ENCODE measurements at places on chromosomes 4 and X.

DNA sequence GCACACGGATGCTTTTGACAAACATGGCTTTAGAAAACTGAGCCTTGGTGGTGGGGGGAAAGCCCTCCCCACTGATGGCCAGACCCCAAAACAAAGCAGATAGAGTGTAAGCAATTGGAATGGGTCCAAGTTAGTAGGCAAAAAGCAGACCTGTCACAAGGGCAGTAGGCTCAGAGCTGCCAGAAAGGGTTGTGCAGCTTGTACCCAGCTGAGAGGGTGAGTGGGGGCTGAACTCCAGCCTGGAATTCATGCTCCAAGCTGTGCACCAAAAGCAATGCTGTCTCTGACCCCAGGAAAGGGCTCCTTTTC lies 101.1 kb upstream of the TEX13D start:
- DNase-seq: no peak

DNA sequence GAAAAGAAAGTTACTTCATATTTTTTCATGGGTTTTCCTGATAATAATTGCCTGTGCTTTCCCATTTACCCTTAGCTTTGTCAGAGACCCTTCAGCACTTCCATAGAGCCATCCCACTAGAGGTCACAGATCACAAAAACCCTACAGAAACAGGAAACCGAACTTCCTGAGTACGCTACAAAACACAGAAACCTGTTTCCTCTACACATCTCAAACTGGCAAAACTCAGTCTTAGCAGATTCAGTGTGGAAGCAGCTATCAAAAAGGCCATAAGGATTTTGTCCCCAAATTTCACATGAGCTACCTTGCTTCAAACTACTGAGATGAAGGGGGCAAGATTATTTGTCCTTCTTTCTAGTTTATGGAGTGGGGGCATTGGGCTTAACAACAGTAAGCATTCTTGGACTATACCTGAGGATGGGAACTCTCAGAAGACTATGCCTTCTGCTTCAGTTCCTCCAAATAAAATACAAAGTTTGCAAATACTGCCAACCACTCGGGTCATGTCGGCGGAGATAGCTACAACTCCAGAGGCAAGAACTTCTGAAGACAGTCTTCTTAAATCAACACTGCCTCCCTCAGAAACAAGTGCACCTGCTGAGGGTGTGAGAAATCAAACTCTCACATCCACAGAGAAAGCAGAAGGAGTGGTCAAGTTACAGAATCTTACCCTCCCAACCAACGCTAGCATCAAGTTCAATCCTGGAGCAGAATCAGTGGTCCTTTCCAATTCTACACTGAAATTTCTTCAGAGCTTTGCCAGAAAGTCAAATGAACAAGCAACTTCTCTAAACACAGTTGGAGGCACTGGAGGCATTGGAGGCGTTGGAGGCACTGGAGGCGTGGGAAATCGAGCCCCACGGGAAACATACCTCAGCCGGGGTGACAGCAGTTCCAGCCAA lies at the start of gene MMRN1:
MMRN1 (plus strand) TSS at position 206 of the 902 bp plus-strand sequence; CDS start at position 324, 118 bp downstream.
- DNase-seq: no peak

- DNase-seq: no peak
These were observed 5.0 kb downstream of the MSX1 start for GRCh38 chr4:4864443-4864939.

DNA sequence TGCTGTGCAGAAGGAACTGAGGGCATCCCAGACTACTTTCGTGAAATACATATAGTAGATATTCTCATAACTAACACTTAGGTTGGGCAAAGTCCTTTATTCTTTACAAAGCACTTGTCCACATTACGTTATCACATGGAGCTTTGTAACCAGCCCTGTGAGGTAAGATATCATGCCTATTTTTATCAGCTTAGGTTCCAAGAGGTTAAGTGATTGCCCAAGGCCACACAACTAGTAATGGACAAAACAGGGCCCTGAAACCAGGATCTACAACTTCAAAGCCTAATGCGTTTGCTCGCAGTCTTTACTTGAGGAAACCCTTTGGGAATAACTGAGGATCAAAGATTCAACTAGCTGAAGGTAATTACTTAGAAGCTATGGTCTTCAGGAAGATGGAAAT lies 261.5 kb downstream of the GPC3 start:
- DNase-seq: no peak

- DNase-seq: no peak
These were observed 23.3 kb upstream of the LNX1 start for GRCh38 chr4:53614591-53614990.

DNA sequence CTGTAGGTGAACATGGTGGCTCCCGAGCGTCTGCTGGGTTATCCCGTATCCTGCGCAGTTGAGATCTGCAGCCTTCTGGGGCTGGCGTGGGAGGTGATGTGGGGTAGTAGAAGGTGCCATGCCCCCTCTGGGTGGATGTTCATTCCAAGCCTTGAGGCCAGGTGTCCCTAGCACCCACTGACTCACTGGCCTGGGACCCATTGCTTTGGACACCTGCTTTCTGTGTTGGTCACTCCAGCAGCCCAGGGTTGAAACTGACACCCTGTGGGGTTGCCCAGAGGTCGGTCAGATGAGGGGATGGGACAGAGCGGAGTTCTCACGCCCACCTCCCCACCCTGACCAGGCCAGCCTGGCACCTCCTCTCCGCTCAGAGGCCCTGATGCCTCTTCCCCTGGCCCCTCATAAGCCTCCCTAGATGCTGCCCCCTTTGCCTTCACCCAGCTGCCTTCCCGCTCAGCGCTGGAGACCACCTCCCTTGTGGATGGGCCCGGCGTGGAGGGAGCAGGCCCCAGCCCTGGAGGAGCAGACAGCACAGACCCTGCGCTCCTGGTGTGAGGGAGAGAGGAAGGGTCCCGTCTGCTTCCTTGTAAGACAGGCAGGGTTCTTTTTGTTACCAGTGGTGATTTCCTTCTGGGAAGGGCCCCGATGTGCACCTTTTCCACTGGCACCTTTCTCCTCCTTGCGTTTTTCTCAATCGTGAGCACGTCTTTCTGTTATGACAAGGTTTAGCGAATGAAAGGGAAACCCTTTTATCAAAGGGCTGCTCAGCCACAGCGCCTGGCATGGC lies 2.0 kb downstream of the DOK7 start:
- DNase-seq: no peak

GRCh38 chrX:150155436-150156035 lies 207.6 kb upstream of the MAMLD1 start:
- no peak for DNase-seq

DNA sequence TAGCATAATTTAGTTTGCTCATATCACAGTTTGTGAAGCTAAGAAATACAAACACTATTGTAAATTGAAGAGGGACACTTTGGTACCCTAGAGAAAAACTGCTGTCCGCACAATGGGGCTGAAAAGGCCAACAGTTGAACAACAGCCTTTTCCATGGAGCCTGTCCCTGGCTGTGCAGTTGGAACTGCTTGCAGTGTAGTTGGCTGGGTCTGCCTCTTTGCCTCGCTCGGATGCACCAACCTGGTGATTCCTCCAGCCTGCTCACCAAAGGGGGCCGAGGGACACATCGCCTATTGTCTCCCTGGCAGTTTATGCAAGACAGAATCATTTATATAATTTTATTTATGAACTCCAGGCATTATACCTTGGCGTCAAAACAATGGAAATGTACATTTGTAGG lies 16.5 kb upstream of the GALNT7 start:
- DNase-seq: no peak

GRCh38 chrX:130563476-130563875 lies 161.7 kb downstream of the RBMX2 start:
- DNase-seq: no peak

DNA sequence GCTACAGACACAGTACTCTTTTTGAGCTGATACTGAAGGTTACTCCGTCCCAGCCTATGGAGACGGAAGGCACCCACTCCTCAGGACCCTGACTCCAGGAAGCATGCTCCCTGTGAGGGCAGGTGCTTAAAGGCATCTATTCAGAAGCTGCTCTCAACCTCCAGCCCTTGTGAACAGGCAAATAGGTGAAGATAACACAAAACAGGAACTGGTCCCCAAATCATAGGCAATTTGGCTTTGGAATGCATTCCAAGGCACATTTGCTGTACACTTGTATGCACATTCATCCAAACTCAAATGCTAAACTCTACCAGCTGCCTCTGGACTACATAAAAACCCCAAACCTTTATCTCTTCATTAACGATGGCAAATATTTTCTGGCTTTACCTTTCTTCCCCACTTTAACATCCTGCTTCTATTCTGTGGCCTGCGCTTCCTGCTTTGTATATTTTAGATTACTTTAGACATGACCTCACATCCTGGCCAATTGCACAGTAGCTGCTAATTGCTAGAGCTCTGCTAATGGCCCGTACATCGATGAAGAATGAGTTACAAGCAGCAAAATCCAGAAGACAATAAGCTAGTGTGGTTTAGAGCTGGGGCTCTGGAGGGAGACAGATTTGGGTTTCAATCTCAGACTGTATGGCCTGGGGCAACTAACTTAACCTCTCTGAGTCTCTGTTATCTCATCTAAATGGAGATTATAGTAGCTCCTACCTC lies 3.2 kb downstream of the SEL1L3 start:
- no peak for DNase-seq

GRCh38 chrX:43958529-43958928 lies 14.7 kb downstream of the NDP start:
- no peak for DNase-seq

GRCh38 chrX:9318213-9318612 lies 146.6 kb upstream of the TBL1X start:
- no peak for DNase-seq

DNA sequence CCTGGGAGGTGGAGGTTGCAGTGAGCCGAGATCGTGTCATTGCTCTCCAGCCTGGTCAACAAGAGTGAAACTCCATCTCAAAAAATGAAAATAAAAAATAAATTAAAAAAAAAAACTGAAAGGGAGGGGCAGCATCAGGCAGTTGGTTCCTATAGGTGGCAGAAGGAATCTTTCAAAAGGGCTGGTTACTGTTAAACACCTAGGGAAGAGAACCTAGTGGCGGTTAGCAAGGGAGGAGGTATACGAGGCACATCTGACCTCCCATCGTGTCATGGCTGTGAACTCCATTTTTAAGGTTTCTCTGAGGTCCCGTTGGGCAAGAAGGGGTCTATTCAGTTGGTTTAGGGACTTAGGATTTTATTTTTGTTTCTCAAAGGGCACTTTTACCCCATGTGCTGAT lies 150.1 kb downstream of the SLC7A11 start:
- DNase-seq: no peak

- DNase-seq: peak; percentile 60
These were observed at the start of gene G6PD for GRCh38 chrX:154546354-154547244. Gene G6PD (minus strand): TSS chrX:154546846. CDS start chrX:154546155, 691 bp downstream.

GRCh38 chr4:167717495-167717894 lies 374.8 kb upstream of the ANXA10 start:
- no peak for DNase-seq

GRCh38 chrX:20362268-20363267 lies 95.9 kb upstream of the RPS6KA3 start:
- no peak for DNase-seq

DNA sequence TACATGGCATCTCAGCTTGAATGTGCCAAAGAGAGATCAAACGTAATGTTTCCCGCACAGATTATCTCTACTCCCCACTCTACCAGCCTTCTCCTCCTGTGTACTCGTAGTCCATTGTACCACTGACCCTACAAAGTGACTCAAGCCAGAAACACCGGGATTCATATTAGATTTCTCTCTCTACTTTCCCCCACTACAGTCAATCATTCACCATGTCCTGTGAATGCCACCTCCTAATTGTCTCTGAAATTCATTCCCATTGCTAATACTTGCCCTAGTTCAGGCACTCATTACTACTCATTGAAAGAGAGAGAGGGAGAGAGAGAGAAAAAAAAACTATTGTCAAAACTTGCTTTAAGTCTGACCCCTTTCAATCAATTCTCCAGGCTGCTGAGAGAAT lies 78.2 kb upstream of the LHFPL1 start:
- DNase-seq: no peak

GRCh38 chr4:185341377-185341776 lies 54.3 kb downstream of the LRP2BP start:
- DNase-seq: no peak

- no peak for DNase-seq
These were observed 233.5 kb downstream of the DCTD start for GRCh38 chr4:182683661-182684060.

DNA sequence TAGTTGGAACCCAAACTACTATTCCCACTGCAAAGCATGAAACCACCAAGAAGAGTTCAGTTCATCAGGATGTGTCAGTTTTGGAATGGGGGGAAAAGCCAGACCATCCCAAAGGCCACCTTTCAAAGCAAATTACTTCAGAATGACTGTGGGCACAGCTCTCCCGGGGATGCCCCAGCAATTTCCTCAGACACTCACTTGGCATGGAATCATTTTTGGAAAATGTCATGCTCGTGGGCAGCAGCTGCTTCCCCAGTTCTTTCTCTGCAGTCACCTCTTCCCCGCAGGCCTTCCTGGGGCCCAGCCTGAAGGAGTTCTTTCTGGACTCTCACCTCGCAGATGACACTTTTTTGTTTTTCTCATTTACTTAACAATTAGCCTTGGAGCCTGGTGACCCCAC lies 350.3 kb downstream of the NR3C2 start:
- DNase-seq: no peak

GRCh38 chr4:54157606-54158005 lies 57.6 kb downstream of the GSX2 start:
- DNase-seq: no peak

DNA sequence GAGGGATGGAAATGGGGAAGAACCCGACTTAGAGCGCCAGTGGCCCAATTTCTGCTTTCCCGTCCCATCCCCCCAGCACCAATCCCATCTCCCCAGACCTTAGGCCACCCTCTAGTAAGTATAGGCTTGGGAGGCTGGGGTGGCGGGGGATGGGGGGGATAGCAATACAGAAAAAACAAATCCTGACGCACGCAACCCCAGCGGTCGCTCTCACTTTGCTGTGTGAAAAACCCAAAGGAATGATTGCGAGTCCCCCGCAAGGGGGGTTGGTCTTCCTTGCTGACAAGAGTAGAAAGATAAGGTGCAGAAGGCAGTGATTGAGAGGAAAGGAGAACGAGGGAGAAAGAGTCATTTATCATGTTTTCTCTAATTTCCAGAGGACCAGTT lies 863 bp downstream of the CPE start:
- DNase-seq: no peak

GRCh38 chrX:34716302-34716701 lies 59.2 kb upstream of the TMEM47 start:
- no peak for DNase-seq

- peak; percentile 47 for DNase-seq
These were observed 1.7 kb upstream of the FGFRL1 start for GRCh38 chr4:1009542-1010394.

GRCh38 chr4:139534287-139534950 lies 21.6 kb downstream of the SETD7 start:
- DNase-seq: no peak

DNA sequence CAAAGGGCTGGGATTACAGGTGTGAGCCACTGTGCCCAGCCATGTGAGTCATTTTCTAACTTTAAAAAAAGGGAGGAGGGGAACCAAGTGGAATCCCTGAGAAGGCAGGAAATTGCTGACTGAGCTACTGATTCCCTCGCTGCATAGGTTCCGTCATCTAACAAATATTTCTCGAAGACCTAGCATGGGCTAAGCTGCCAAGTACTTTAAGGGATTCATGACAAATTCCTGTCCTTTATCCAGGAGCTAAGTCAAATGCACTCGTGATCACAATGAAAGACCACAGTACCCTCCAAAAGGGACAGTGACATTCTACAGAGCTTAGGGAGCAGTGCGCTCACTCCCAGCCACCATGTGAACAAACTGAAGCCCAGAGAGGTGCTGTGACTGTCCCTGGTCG lies 33.2 kb upstream of the MAN2B2 start:
- no peak for DNase-seq

All from D721Med (cell line).